ENCODE measurements at places on chromosomes 16 and 17.

DNA sequence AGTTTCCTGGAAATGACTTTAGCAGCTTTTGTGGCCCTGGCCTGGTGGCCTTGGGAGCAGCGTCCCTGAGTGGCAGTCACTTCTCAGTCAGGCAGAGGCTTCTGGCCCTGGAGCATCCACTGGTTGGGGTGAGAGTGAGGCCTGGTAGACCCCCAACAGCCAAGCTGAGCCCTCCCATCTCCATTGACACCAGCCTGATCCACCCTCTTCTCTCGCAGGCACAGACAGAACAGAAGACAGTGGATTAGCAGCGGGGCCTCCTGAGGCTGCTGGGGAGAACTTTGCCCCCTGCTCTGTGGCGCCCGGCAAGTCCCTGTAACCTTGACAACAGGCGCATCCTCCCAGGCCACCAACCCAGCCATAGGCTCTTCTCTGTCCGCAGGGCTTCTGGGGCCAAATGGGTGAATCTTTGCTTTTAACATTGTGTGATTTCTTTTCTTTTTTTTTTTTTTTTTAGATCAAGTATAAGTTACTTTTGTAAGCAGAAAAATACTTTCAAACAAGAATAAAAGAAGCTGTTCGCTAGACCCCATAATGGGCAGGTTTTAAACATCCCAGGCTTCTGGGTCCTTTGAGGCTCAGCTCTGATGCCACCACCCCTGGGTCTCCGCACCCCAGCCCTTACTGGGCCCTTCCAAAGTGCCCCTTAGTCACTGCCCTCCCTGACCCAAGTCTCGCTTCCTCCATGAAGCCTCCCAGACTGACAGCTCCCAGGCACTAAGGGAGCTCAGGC, 12.7 kb upstream of the FLYWCH1 start:
- no peak for DNase-seq

GRCh38 chr16:83799336-83799735, 8.4 kb upstream of the HSBP1 start:
- no peak for DNase-seq

GRCh38 chr17:72244956-72245355, 124.1 kb downstream of the SOX9 start:
- DNase-seq: no peak

DNA sequence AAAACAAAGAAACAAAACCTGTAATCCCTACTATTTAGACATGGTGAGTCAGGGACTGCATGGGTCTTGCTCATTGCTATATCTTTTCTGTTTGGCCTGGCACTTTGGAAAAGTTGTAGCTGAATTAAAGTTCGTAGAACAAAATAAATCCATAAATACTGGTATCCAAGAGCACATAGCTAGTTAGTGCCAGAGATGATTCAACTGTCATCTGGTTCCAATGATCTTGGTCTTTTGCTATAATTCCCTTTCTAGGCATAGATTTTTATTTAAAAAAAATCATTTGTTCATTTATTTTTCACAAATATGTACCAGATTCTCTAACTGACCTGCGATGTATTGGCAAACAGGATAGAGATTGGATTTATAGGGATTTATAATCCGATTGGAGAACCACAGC, 1436.1 kb upstream of the GOT2 start:
- DNase-seq: no peak

DNA sequence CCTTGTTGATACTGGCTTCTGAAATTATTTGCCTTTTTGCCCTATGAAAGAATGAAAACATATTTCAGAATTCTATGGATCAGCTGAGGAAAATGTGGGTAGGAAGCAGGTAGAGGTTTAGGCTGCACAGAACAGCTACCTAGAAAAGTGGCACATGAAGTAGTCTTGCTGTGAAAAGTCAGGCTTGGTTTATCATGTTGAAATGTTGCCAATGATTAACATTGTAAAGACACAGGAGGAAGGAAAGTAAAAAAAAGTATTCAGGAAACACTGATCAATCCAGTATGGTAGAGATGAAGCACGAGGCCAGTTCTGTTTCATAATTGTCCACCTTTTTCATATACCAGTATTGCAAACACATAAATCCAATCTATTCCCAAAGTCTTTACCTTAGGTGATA, 29.9 kb downstream of the ABCA6 start:
- DNase-seq: no peak

DNA sequence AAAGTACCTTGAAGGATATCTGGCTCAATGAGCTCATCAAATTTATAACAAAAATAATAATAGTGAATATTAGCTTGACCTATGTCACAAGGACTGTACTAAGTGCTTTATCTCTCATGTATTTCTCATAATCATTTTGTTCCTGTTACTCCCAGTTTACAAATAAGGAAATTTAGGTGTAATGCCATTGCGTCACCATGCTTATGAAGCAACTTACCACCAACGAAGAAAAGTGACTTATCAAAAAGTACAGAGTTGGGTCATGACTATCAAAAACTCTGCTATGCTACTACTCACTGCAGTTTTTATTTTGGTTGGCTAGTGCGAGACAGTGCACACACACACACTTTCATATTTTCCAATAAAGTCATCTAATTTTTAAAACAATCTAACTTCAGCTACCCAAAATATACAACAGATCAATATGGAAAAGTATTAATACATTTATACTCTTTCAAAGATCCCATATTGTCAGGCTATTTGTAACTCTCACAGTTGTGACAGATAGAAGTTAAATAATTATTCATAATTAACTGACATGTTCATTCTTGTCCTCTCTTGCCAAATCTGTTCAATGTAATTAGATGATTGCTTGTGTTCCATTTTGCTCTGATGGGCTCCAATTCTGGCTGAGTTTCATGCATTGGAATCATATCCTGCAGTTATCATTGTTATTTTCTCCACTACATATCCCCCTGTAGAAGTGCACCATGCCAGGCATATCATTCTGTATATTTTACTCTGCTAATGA, 119.4 kb downstream of the KCNJ2 start:
- no peak for DNase-seq

- no peak for DNase-seq
These were observed 228.5 kb downstream of the TOX3 start for GRCh38 chr16:52318302-52319009.

- DNase-seq: no peak
These were observed 23.3 kb upstream of the SUPT4H1 start for GRCh38 chr17:58375256-58375655.

GRCh38 chr17:16250635-16251034, 33.6 kb downstream of the PIGL start:
- DNase-seq: no peak

DNA sequence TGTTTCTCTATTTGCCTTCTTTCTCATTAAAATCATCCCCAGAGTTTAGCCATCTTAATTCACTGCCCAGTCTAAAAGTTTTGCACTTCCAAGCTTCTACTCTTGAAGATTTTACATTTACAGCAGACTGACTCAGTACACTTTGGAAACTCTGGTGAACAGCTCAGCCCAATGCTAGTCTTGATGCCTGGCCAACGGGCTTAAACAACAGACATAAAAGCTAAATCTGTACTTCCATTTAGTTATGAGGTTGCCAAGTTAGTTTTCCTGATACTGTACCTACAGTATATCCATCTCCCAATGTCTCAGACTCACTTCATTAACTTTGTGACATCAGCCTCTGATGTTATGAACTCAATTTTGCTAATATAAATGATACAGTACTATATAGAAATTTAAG, 891.8 kb upstream of the SOX9 start:
- no peak for DNase-seq

- no peak for DNase-seq
These were observed 132.1 kb downstream of the HS3ST4 start for GRCh38 chr16:25823891-25824290.

GRCh38 chr17:7589204-7589868, 558 bp downstream of the SOX15 start:
- DNase-seq: peak; percentile 34
